ENCODE measurements at places on chromosomes 5 and 9.

DNA sequence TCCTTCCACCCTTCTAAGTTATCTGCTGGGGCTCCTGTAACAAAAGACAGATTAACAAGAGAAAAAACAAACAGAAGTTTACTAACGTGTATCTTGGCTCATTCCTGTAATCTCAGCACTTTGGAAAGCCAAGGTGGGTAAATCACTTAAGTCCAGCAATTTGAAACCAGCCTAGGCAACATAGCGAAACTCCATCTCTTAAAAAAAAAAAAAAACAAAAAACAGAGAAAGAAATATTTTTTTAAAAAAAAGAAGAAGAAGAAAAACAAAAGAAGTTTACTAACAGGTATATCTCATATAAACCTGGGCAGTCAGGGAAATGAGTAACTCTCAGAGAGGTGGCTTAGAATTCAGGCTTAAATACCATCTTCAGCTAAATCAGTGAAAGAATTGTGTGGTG, 10.3 kb upstream of the NDFIP1 start:
- DNase-seq: no peak

- DNase-seq: no peak
Measured at GRCh38 chr9:136844761-136845464, 2.6 kb downstream of the AJM1 start.

DNA sequence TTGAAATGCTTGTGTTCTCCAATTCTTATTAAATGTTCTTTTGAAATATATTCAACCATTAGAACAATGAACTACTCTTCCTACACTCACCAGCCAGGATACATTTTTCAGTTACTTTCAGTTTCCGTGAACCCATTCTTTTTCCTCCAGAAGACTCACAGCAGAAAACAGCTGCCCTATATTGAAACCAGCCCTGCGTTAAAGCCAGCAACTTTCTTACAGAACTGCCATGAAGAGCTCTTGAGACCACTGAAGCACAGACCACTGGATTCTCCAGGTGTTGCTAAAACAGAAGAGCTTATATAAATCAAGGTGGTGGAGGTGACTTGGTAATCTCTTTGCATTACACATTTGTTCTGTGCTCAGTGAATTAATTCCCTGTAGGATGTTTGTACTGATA, 365.9 kb upstream of the C9orf72 start:
- no peak for DNase-seq

DNA sequence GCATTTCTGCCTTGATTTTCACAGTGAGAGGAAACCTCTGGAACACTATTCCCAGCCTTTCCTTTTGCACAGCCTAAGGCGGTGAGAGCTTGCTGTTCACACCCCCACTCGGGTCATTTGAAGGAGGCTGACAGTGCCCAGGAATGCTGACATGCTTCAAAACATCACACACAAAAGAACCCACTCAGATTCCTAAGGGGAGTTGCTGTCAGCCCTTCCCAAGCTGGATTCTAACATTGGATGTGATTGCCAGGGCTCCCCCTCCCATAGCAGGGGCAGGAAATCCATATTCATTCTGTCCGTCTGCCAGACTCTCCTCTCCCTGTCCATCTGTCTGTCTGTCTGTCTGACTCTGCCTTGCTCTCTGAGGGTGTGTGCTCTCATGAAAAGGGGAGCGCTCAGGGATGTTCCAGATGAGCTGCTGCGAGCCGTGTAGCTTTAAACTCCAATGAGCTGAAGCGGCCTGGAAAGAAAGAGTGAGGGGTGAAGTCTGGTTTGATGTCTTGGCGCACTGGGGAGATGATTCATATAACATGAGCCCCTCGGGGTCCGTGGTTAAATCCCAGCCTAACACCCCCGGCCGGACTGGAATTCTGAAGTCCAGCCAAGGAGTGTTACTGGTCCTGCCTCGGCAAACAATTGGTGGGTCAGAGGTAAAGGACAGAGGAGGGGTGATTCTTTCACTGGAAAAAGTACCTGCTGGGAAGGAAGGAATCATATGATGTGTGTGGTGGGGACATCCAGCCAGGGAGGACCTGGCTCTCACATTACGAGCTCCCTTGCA, 517.0 kb downstream of the CCDC171 start:
- DNase-seq: no peak

DNA sequence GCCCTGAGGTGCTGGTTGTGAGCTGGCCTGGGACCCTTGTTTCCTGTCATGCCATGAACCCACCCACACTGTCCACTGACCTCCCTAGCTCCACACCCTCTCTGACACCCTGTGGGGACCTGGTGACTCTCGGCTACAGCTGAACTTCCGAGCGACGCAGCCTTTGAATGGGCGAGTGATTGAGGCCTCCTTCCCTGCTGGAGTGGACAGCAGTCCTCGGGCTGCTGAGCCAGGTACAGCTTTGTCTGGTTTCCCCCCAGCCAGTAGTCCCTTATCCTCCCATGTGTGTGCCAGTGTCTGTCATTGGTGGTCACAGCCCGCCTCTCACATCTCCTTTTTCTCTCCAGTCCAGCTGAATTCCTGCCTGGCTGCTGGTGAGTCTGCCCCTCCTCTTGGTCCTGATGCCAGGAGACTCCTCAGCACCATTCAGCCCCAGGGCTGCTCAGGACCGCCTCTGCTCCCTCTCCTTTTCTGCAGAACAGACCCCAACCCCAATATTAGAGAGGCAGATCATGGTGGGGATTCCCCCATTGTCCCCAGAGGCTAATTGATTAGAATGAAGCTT, 6.1 kb downstream of the CA9 start:
- DNase-seq: no peak

DNA sequence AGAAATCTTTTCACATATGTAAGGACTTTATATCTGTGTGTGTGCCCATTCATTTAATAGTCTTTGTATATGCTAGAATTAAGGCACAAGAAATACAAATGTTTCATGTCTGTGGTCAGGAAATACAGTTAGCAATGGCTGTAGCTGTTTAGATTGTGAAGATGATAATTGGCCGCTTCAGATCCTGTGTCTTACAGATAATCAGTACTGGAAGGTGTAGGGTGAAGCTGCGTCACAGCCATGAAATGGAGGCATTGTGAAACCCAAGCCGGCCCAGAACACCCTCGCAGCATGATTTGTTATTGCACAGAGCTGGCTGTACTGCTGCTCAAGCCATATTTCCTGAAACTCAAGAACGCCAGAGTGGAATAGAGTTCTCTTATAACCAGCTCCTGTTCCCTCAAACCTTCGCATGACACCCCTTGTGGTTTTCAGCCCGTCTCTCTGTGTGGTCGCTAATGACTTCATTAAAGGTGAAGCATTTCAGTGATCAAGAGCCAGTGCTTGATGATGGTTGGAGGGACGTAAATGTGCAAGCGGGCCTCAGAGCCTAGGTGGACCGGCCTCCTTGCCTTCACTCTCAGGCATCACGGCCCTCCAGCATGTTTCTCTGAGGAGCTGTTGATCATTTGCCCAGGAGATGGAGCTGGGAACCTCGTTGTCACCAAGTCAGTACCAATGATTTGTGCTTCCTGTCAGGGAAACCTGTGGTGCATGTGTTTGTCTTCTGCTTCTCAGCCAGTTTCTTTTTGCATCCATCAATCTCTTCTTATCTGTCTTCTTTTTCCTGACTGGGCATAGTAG, 80.1 kb downstream of the F2RL2 start:
- DNase-seq: peak; percentile 22

DNA sequence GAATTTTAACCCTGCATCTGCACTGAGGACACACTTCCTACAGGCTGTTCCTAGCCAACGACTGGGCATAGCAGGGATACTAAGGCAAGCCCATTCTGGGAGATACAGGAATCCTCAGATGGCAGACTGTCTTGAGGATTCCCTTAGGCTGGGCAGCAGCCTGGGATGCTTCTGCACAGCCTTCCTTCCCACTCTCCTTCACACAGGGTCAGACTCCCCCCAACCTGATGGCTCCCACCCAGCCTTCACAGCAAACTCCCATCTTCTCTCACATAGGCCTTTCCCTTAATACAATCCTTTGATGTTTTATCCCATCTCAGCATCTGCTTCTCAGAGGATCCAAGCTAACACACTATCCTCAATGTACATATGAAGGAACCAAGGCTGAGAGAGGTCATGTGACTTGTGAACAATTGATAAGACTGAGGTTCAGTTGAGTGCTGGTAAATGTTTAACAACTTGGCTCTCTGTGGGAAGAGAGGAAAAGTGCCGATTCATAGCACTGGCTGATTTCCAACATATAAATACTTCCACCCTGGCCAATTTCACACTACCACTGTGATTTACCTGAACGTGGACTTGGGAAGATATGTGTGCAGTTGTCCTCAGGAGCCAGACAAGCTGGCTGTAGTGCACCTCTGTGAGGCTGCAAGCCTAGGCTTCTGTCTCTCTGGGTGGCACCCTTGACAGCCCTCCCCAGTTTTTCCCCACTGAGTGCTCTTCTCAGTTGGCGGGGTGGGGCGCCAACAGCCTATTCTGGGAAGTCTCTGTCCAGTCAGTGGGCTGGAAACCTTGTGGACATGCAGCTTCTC, 120.2 kb upstream of the TRIM32 start:
- no peak for DNase-seq

DNA sequence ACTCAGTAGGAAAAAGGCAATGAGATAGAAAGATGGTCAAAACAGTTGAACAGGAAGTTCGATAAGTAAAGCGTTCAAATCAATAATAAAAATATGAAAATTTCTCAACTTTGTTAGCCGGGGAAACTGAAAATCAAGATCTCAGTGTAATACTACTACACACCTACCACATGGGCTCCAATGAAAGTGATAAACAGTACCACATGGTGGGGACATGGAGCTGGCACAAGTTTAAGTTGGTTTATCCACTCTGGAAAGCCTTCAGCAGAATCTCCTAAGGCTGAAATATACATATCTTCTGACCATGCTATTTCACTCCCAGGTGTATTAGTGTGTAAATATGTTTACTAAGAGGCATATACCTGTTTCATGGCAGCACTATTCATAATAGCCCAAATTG, 126.8 kb downstream of the NXNL2 start:
- no peak for DNase-seq

GRCh38 chr5:171371326-171371725, 16.3 kb upstream of the NPM1 start:
- DNase-seq: no peak

- DNase-seq: no peak
Measured at GRCh38 chr9:34862043-34862442, 96.0 kb upstream of the PHF24 start.

DNA sequence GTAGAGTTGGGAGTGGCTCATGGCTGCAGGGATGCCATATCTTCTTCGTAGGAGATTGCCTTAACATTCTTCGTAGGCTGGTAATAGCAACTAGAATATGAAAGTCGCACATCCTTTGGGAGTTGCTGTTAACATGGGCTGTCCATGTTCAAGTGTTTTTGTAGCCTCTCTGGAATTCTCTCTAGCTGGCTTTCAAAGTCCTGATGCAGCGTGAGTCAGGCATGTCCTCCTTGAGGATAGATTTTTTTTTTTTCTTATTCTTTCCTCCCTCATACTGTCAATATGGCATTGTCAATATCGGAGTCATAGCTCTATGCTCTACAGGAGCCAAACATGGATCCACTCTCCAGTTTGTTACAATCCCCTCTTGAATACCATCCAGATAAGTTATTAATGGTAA, 494.8 kb upstream of the WWC1 start:
- no peak for DNase-seq

- DNase-seq: no peak
Measured at GRCh38 chr5:109682383-109682782, 7.3 kb upstream of the MAN2A1 start.

DNA sequence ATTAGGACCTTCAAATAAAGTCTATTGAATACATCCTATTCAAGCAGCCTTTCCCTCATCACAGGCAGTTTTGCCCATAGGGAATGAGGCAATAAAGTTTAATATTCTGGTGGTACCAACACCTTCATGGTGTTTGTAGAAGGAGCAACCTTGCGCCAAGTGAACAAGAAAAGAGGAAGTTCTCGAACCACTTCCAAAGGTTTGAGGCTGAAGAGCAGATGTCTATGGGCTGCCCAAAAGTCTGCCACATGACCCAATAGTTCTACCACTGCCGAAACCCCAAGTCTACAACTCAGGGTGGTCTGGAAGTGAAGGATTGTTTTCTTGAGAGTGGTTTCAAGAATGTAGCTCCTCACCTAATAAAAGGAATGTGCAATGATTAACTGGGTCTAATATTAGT, 123.1 kb downstream of the NPR3 start:
- DNase-seq: no peak

DNA sequence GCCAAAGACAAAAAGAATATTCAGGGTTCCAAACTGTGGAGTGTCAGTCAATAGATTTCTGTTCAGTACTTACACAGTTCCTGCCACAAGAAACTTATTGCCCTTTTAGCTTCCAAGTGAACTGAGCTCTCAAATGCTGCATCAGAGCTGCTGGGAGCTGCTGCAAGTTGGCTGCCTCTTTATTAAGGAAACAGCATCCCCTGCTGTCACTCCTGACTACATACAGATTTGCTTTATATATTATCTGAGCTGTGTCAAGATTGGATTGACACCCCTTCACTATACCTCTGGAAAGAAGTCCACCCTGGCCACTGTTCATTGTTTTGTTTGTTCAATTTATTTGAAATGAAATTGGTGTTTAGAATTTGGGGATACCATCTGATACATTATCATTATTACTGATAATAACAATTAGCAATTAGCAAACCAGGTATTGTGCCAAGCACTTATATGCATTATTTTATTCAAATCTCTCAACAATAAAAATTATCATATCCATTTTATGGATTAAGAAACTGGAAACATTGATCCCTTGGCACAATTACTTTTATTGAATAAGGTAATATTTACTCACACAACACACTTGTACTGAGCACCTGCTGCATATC, 16.4 kb upstream of the C5orf58 start:
- no peak for DNase-seq

DNA sequence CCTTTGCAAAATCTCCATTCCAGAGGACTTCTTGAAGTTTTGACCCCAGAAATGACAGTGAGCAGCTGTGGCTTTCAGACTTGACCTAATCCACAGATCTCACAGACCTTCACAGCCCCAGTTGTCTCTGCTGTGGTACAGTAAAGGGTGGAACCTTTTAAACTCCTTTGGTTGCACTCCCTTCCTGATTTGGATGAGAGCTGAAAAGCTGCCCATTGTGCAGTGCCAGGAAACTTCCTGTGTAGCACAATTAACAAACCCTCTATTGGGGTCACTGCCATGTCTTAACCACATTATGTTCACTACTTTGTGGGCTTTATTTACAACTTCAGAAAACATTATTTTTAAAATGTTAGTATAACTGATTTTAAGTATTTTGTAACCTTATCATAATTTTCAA, 56.7 kb upstream of the PCSK5 start:
- DNase-seq: no peak

DNA sequence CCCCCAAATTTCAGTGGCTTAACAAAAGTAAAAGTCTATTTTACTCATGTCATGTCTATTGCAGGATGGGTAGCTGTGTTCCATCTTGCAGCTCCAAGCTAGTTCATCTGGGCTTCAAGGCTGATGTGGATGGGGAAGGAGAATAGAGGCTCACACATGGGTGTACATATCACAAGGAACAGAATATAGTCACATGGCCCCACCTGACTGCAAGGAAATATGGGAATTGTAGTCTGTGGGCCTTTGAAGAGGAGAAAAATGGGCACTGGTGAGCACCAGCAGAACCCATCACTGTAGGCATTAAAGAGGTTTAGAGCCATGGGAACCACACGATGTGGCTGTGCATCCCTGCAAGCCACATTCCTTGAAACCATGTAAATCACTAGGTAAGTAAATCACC, 17.9 kb upstream of the TRIO start:
- DNase-seq: no peak

GRCh38 chr5:66830636-66831035, 234.4 kb downstream of the MAST4 start:
- no peak for DNase-seq

All from stimulated activated CD8-positive, alpha-beta memory T cell treated with anti-CD3 and anti-CD28 coated beads, Interleukin-2, amount 100 ng/mL, for 1 hour (primary cell).